Stimulated activated CD4-positive, alpha-beta T cell treated with anti-CD3 and anti-CD28 coated beads, Interleukin-15, amount 100 ng/mL, for 24 hours (primary cell): ENCODE measurements at places on chromosomes 7 and 10.

- no peak for DNase-seq
These were observed 12.7 kb downstream of the PTPRE start for GRCh38 chr10:127919418-127920271.

- no peak for DNase-seq
These were observed 4.9 kb upstream of the GRID2IP start for GRCh38 chr7:6556196-6556595.

- no peak for DNase-seq
These were observed 51.0 kb downstream of the PTTG1IP2 start for GRCh38 chr7:90520484-90520883.

DNA sequence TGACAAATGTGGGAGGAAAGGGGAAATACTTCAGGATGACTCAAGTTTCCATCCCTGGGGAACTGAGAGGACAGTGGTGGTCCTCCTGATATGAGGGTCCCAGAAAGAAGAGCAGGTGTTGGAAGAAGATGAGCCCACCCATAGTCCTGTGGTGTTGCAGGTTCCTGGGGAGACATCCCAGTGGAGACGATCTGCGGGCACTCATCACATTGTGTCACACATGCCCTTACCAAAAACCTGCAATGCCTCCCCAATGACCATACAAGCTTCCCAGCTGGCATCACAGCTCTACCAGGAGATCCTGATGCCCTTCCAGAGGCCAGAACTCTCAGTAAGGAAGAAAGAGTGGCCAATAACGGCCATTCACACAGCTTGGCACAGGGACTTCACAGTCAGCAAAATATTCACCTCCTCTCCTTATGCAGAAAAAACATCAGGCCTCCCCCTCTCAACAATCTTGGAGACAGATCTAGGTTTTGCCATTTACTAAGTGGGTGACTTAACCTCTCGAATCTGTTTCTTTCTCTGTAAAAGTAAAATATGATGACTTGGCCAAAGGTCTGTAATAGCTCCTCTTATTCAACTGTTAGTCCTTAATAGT, 9.0 kb downstream of the PUS7 start:
- no peak for DNase-seq

GRCh38 chr10:121823993-121824463, 103.8 kb downstream of the ATE1 start:
- no peak for DNase-seq

DNA sequence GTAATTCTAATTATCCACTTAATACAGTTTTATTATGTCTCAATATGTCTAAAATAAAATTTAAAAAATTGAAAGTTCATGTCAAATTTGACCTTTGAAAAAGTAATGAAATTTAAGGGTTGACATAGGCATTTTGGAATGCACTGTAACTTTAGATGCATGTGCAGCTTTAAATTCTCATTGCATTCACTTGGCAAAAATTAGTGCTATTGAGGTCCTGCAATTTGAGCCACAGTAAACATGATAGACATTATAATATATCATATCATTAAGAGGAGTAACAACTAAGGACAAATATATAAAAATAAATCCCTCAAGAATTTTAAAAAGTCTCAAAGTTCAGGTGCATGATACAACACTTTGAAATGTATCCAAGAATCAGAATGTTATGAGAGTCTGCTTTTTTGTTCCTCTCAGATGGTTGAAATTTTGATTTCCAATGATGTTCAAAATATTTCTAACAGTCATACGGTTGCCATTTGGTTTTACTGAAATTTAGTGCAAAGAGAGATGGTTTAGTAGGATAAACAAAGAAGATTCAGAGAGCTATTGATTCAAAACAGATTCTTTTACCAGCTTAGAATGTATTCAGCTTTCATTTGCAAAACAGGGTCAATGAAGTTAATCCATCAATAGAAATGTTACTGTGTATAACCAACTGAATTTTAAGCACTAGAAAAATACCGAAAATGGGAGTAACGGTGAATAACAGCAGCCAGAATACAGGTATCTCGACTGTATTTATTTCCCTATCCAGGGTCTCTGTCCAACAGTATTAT, 71.8 kb downstream of the SEMA3A start:
- no peak for DNase-seq

DNA sequence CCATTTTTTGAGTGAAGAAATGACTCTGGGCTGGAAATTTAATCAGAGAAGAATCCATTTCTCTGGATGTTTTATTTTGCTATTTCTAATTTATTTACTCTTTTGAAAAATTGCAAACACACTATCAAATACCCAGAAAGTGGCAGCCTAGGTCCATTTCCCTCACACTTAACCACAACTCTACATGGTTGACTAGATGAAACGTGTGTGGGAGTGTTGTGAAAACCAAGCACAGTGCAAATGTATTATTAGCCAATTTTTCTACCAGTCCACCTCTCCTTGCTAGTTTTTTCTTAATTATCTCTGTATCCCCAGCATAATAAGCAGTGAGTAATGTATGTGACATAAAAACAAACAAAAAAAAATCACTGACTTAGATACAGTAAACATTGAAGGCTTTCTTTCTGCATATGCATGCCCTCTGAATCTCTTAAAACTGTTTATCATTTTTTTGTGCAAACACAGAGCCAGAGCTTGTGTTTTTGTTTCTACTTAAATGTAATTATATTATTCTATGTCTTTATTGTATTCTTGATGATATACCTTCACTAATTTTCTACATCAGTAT, 30.9 kb downstream of the SCIN start:
- no peak for DNase-seq

DNA sequence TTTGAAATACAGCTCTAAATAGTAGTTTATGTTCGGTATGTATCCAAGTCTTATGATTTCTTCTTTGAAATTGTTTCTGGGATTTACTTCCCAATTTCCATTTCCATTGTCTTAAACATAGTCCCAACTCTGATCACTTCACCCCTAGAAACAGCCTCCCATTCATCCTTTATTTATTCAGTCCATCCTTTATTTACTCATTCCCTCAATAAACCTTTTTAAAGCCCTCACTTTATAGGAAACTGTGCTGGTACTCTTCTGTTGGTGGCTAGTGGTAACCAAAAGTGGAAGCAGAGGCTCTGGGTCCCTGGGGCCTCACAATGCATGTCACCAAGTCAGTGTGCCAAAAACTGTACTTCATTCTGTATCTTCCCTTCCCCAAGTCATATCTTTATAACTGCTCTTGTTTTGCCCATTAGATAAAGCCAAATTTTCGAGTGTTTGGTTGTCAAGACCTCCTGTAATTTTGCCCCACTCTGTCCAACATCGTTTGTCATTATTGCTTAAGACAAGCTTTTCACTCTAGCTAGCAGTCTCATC, 3.9 kb upstream of the EPC1 start:
- no peak for DNase-seq

- DNase-seq: no peak
These were observed 80.0 kb downstream of the EPC1 start for GRCh38 chr10:32266979-32267378.

DNA sequence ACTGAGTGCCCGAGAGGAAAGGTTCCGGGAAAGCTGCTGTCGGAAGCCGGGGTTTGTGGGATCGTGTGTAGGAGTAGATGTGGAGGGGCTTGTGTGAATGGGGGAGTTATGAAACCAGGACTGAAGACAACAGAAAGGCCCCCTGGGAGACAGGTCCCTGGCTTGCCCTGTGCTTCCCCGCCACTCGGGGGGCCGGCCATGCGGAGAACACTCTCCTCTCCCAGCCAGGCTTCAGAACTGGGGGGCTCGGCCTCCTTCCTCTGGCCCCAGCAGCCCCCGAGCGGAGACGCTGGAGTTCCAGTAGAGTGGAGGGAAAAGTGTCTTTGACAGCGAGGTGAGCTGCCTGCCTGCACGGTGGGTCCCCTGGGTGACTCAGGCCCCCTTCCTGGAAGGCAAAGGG, 185.0 kb downstream of the MGMT start:
- no peak for DNase-seq

DNA sequence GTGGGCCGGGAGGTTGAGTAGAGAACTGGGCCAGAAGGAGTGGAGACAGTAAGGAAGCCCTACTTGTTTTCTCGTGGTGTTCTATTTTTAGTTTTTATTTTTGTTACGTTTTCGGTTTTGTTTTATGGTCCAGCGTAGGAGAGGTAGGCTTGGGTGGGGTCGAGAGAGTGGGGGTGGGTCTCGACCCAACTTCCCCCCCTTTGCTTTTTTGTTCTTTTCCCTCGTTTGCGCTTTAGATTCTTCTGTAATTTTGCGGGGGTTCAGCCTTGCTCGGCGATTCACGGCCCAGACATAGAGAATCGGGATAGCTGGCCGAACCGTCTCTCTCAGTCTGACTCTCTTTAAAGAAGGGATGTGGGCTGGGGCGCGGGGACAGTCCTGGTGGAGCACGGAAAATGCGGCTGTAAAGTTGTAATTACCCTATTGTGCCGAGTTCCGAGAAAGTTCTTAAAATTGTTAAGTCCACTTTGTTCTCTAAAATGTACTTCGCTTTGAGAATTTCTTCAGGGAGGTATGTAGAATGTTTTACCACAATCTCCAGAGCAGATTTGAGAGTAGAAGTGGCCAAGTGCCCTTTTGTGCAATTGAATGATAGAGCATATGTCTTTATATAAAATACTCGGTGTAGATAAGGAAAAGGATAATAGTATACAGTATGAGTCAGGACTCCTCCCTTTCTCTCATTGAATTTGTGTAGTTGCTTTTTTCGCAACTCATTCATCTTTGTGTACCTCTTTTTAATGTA, 816 bp downstream of the DMTF1 start:
- peak; percentile 58 for DNase-seq

GRCh38 chr10:129915526-129916378, 48.3 kb downstream of the EBF3 start:
- DNase-seq: no peak

- DNase-seq: no peak
These were observed 124.3 kb downstream of the CACNB2 start for GRCh38 chr10:18264466-18265050.

- DNase-seq: no peak
These were observed 12.6 kb upstream of the DNAJC1 start for GRCh38 chr10:22016046-22016705.

GRCh38 chr10:34316154-34316553, 498.9 kb downstream of the PARD3 start:
- no peak for DNase-seq

DNA sequence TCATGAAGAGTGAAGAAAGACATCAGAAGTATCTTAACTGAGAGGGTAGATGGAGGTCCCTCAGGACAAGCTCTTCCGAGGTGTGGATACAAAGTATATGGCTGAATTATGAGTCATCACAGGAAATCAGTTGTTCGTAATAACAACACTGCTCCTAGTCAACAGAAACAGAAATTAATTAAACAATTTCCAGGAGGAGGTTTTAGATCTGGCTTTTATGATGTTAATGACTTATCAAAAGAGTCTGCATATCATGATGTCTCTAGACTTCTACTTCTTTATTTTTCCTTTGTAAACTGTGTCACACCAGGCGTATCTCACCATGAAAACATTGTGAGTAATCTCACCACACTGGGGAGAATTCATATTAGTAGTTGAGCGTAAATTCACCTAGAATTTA, 31.2 kb downstream of the OSBPL3 start:
- no peak for DNase-seq

DNA sequence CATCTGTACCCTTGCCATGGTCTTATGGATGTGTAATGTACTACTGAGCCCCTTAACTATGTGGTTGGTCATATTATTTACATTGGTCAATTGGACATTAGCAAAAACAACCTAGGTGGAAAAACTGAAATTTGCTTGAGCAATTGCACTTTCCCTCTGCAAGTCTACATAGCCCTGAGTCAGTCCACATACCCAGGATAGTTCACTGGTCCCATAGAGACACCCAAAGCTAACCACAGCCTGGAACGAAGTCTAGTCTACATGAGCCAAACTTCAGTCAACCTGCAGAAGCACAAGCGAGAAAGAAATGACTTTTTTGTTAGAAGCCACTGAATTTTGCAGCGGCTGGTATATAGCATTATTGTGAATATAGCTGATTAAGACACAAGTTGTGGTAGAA, 37.6 kb upstream of the COL1A2 start:
- no peak for DNase-seq

DNA sequence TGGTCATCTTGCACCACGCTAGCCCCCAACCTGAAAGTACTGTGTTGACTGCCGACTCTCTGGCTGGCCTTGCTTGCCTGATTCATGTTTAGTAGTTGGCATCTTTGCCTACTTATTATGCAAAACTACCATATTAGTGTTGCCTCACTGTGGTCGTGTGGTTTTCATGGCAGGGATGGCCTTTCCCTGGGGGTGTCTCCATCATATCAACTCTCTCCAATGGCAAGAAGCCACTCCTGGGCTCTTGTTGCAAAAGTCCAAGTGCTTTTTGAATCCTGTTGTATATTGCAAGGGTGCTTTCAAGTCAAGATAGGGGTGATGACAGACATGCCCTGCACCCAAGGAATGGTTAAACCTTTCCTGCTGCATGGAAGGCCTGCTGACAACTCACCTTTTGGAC, 39.4 kb downstream of the ABLIM1 start:
- DNase-seq: no peak

DNA sequence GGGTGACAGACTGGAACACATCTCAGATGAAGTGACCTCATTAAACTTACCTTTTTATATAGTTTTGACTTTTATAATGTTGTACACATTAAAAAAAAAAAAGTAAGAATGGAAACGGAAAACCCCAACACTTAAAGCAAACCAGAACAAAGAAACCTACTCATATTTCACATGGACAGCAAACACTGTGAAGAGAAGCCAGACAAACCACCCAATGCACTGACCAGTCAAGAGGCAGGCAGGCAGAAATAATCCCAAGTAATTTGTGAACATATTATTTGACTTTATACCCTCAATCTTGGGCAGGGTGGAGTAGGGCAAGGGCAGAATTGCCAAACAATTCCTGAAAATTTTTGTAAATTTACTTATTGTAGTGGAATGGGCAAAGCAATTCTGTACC, 39.8 kb downstream of the WAPL start:
- no peak for DNase-seq

DNA sequence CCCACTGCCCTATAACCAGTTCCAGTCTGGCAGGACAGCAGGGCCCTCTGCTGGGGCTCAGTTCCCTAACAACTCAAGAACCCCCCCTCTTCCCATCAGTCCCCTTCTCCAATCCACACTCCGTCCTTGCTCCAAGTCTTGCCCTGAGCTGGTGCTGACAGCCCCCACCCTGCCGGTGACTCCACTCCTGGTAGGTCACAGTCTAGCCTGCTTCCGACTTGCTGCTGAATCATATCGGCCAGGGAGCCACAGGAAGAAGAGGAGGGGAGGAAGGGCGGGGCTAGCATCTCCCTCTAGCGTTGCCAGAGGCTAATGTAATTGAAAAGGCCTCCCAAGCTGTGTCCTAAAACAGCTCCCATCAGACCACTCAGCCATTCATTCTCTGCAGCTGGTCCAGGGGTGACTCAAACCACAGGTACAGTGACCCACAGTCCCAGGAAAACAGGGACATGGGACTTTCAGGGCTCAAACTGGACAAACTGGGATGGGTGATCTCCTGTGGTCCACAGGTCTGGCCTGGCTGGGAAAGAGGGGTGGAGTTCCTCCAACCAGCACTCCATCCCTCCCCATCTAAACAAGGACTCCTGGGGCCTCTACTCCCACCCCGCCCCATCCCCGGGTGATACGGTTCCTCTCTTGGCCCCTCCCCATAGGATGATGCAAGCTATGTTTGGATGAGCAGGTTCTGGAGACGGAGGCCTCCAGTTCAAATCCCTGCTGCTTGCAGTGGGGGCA, 158.8 kb downstream of the SH3PXD2A start:
- peak; percentile 90 for DNase-seq

GRCh38 chr7:120709252-120709971, 148.5 kb downstream of the TSPAN12 start:
- no peak for DNase-seq
